ENCODE measurements at places on chromosomes 3 and 15. TPM values are rescaled to one million over a fixed set of nuclear protein-coding genes. Genes with fewer than 3 reads are reported as not detected.

GOLGA8M gene
- 2.7 TPM for total RNA-seq

WDR93 gene
- not detected for total RNA-seq

PCBP4 gene
- total RNA-seq: 50.8 TPM

SYNPR gene
- not detected for total RNA-seq

SLC9C1 gene
- not detected for total RNA-seq

LZTFL1 gene
- 23.0 TPM for total RNA-seq

CPNE4 gene
- not detected for total RNA-seq

CYP8B1 gene
- not detected for total RNA-seq

CALML4 gene
- 1.8 TPM for total RNA-seq
